Right cardiac atrium (tissue), 5 donors: ENCODE measurements at places on chromosomes 4 and X. TPM values are rescaled to one million over a fixed set of nuclear protein-coding genes. Genes with fewer than 3 reads are reported as not detected.
A peak's percentile ranks its signal among the peaks of the same experiment; 100 is the strongest.

DNA sequence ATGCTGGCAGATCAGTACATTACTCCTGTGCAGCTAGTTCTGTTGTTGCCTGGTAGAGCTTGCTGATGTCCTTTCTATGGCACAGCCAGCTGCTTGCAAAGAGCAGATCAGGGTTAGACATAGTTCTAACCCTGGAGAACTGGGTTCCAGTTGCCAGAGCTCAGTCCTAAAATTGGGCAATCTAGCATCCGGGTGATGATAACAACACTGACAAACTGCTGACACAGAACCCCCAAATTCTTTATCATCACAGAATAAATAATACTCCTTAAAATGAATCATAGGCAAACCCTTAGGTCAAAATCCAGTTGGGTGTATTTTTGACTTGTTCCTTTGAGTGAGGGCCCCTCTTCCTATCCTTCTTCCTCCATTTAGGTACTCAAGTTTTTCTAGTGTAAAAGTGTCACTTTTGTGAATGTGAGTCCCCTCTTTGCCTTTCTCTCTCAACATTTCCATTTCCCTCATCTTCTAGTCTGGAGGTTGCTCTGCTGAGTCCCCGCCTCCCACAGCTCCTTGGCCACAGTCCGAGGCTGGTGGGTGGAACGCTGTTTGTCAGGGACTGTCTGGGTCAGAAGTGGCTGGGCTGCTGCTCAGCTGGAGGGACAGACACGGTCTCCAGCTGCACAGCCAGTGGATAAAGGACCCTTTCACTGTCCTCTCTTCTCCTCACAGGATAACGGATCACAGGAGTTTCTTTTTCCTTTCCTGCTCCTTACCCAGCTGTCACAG is 93.6 kb upstream of the RASGEF1B start:
- peak; percentile 92 for DNase-seq

DNA sequence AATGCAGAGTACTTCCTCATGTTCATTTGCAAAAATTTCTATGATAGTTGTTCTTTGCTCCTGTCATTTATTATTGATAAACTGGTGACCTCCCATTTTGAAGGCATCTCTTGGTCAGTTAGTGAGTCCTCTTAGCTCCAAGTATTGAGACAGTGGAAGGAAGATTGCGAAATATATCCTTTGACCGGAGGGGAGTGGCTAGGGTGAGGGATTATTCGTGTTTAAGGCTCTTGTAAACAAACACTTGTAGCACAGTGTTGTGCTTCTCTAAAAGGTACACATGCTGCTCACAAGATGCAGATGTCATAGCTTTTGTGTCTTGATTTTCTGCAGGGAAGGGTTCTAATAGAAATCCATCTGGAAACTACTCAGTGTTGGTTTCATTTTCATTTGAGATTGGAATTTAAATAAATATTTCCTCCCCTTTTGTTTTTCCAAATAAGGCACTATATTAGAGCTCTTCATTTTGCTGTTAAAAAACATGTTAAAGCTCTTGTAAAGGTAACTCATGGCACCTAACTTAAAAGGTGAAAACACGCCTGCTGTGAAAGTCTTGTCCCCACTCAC is 21.8 kb downstream of the TXLNG start:
- no peak for DNase-seq

EVC2 gene
- total RNA-seq = 3.3 TPM

LPAR4 gene
- 0.51 TPM for total RNA-seq

DNA sequence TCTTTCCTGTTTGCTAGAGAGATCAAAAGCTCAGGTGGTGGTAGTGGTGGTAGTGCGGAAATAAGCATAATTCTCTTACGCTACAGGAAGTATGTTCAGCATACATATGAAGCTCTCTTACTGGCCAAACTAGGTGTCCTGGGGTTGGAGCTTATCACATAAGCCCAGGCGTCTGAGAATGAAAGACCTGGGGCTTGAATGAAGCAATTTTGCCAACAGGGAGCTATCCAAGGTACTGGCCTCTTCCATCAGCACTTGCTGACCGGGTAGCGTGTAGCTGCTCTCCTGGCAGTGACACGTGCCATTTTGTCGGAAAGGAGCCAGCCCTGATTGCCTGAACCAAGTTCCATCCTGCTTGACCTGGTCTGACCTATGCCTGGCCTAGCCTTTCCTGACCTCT is 65.9 kb upstream of the HPF1 start:
- no peak for DNase-seq

- DNase-seq = no peak
Measured at GRCh38 chr4:119623025-119623424, 5.6 kb downstream of the PDE5A start.

ERCC6L gene
- total RNA-seq = 0.06 TPM

ADH6 gene
- not detected for total RNA-seq

DNA sequence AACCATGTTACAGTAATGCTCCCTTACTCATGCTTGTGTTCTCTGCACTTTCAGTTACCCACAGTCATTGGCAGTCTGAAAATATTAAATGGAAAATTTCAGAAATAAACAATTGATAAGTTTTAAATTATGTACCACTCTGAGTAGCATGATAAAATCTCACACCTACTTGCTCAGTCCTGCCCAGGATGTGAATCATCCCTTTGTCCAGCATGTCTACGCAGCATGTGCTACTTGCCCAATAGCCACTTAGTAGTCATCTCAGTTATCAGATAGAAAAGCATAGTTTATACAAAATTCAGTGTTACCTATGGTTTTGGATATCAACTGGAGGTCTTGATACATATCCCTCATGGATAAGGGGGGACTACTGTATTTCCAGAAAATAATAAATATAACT is 577.1 kb downstream of the GALNTL6 start:
- DNase-seq = no peak

- DNase-seq = peak; percentile 94
Measured at GRCh38 chr4:54233277-54233696, 4.2 kb downstream of the PDGFRA start.

DNA sequence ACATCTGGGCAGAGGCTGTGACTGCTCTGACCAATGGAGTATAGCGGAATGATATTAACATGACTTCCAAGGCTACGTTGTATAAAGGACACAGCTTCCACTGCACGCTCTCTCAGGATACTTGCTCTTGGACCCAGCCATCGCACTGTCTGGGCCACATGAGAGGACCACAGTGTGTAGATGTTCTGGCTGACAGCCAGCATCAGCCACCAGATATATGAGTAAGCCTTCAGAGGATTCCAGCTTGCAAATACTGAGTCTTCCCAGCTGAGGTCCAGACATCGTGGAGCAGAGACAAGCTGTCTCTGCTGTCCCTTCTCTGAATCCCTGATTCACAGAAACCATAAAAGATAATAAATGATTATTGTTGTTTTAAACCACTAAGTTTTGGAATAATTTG is 146.8 kb upstream of the USP9X start:
- no peak for DNase-seq

DNA sequence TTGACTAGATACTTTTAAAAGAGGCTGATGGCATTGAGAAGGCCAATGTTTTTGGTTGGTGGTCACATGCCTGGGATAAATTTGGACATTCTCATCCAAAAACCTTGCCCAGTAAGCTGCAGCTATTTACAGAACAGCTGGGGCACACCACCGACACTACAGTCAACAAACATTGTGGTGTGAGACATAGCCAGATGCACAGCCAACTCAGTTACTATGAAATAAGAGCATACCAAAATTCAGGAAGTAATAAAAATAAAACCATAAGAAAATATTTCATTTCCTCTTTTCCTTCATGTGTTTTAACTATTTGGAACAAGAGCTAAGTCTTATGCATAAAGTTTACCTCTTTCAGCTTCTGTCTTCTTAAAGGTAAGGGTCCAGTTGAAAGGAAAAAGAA is 8.8 kb downstream of the PPM1K start:
- DNase-seq = no peak
